ENCODE measurements at places on chromosomes 5 and 9.

- DNase-seq, result no peak
These were observed 67.8 kb downstream of the ACTBL2 start for GRCh38 chr5:57414857-57415256.

DNA sequence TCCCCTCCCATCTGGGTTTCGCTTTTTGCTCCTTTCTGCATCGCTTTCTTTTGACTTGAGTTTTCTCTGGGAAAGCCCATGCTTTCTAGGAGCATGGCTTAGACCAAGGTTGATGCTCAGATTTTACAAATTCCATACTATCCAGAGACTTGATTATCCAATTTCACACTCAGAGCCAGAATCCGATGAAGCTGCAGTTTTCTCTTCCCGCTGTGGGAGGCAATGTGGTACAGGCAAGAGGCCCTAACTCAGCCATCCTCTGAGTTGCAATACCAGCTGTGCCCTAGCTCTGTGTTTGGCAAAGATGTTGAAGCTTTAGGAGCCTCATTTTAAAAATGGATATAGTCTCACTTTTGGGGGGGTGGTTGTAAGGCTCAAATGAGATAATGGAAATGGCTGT is 85.1 kb downstream of the BRINP1 start:
- no peak for DNase-seq

GRCh38 chr5:42131081-42131480 is 206.0 kb downstream of the FBXO4 start:
- no peak for DNase-seq

- DNase-seq, result no peak
These were observed 13.1 kb upstream of the ADGRV1 start for GRCh38 chr5:90545511-90545910.

Data from NCI-H1048 (cell line).